ENCODE measurements at places on chromosomes 2 and 18.

DNA sequence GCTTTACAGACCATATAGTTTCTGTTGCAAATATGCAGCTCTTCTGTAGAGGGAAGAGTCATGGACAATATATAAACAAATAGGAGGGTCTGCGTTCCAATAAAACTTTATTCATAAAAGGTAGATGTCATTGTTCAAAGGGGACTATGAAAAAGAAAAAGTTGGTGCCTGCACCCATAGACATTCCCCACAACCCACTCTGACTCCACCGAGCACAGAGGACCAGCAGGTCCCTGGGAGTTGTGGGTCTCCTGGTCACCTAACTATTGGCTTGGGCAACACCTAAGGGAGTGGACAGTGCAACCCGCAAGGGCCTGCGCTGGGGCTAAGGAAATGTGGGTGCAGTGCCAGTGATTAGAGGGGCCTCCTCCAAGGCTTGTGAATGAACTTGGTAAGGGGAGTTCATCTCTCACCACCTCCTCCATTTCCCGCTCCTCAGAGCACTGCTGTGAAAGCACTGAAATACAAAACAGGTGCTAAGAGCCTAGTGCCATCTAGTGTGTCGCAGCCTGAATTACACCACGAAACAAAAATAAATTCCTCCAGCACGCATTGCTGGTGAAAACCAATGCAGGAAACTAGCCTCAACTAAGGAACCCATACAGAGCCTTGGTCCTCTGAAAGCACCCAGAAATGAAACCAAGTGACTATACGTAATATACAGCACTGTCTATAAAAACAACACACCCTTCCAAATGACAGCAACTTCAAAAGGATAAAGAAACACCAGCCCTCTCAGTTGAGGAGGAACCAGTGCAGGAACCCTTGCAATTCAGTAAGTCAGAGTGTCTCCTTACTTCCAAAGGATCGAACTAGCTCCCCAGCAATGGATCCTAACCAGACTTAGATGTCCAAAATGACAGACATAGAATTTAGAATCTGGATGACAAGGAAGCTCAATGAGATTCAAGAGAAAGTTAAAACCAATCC, 166.6 kb downstream of the RNF144A start:
- DNase-seq = no peak

DNA sequence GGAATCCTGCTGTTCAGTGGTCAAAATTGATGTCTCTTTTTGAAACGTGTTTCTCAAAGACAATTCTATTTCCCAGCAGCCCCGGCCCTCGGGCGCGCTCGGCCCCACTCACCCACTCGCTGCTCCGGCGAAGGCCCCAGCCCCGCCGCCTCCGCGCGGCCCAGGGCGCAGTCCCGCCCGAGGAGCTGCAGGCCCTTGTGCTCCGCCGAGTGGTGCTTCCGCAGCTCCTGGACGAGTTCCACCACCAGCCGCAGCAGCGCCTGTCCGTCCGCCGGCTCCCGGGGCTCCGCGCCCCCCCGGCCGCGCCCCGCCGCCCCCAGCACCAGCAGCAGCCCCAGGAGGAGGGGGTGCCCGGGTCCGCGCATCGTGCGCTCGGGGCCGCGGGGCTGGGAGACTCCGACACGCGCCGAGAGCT, 413 bp downstream of the ALKAL2 start:
- DNase-seq = no peak

DNA sequence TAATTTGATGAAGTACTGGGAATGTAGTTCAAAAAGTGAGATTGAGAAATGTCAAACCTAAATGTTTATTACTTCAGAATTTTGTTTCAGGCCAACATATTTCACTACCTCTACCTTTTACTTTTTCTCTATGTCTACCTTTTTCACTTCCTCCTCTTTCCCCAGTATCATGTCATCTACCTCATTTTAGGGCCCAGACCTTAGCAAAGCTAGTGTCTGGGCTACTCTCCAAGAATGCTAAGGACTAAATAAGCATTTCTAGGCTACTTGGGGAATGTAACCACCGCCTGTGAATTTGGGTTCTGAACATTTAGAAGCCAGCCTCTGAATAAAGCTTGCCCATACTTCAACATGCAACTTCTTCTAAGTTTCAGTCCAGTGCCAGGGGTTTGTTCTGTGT, 330.4 kb downstream of the SLC4A3 start:
- DNase-seq = no peak

DNA sequence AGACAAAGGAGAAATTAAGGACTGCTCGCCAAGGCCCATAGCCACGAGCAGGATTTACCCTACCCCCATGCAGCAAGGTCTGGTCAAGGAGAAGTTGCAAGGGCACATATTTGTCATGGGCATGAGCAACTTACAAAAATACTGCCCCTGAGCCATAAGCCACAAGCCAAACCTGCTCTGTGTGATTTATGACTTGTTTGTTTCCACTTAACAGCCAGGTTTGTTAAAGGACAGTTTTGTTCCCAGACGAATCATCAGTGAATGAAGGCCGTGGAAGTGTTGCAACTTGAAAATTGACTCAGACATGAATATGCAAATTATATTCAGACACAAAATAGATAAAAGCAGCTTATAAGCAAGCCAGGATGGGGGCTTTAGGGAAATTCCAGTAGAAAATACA, 31.3 kb upstream of the EVA1A start:
- DNase-seq = no peak

DNA sequence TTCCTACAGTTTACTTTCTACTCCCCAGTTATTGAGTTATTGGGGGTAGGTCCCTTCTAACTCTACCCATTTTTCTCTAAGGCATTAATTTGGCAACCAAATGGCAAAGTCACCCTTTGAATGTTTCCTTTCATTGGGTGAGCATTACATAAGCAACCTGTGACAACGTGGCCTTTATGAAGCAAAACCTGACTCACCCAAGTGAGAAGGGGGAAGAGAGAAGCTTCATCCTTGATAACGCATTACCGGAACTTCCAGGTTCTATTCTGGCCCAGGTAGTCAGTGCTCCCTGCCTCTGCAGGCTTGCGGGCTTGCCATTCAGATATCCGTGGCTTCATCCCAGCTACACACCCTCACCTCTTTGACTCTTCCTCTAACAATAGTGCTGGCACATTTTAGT, 39.1 kb upstream of the FAM124B start:
- no peak for DNase-seq

GRCh38 chr2:64426183-64426952, 27.6 kb upstream of the LGALSL start:
- no peak for DNase-seq

GRCh38 chr2:49490710-49491109, 336.4 kb upstream of the FSHR start:
- DNase-seq = no peak
